ENCODE measurements at places on chromosomes 1 and 21.
A peak's percentile ranks its signal among the peaks of the same experiment; 100 is the strongest.

DNA sequence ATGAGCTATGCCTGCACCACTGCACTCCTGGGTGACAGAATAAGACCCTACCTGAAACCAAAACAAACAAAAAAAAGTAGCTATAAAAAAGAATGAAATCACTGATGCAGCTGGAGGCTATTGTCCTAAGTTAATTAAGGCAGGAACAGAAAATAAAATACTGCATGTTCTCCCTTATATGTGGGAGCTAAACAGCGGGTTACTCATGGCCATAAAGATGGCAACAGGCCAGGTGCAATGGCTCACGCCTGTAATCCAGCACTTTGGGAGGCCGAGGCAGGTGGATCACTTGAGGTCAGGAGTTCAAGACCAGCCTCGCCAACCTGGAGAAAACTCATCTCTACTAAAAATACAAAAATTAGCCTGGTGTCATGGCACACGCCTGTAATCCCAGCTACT lies 152.7 kb downstream of the PIK3R3 start:
- DNase-seq, result no peak

DNA sequence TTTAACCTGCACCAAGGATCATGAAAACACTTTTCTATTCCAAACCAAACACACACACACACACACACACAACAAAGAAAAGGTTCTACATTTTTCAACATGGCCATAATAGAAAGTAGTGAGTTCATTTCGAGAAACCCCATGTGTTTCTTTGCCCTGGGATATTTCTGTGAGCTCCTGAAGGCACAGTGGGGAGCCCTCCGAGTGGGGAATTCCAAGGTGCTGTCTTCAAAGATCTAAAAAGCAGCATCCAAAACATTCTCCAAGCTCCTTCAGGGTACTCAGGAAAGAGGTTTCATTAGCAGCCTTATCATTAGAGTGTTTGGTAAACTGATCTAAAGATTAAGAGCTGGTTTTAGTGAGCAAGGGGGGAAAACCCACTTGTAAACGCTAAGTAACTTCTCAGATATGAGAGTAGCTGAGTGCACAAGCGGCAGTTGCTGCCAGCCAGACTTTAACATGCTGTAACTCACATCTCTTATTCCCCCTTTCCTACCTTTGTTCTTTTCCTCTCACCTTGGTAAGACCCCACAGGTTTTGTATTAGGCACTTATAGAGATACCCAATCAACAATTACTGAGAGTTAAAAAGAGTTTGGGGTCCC lies 38.3 kb downstream of the ZC3H11B start:
- DNase-seq, result no peak

DNA sequence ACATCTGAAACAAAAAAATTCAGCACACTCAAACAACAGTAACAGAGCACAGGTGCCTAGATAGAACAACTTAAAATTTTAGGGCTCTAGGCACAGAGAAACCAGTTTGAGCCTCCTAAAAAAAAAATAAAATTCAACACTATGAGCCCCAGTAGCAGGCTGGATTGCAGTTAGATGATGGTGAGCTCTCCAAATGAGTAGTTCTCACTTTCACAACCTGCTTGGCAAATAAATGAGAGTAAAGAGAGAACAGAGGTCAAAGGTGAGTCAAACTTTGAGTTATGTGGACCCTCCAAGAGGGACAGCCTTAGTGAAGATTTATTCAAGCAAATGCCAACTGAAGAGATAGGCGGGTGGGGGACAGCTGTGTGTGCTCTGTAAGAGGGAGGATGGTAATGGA lies 3.6 kb downstream of the BEND5 start:
- no peak for DNase-seq

GRCh38 chr1:147156642-147157041 lies 15.6 kb downstream of the PRKAB2 start:
- no peak for DNase-seq

DNA sequence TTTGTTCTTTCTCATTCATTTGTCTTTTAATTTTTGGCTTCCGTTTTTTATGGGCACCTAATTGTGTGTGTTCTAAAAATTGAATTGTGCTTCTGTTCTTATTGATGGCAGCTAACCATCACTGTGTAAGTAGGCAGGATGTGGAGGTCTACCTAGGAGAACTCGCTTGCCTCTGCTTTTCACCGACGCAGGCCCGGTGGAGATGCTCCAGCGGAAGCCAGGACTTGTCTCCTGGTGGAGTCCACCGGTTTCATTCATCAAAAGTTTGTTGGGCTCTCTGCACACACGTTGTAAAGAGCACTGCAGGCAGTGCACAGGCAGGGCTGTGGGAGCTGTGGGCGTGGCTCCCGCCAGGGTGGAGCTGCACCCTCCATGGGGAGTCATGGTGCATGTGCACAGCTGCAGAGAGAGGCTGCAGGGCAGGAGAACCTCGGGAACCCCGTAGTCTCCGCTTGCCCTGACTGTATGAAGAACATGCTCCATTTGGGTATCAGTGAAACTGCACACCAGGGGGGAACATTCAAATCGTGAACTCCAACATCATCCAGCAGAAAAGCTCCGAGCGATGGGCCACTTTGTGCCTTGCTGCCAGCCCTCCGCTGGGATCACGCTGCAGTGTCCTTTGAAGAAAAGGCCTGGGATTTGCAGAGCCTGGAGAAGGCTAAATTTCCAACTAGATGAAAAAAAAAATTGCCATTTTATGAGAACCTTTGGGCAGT lies 6.0 kb upstream of the C1orf174 start:
- no peak for DNase-seq

DNA sequence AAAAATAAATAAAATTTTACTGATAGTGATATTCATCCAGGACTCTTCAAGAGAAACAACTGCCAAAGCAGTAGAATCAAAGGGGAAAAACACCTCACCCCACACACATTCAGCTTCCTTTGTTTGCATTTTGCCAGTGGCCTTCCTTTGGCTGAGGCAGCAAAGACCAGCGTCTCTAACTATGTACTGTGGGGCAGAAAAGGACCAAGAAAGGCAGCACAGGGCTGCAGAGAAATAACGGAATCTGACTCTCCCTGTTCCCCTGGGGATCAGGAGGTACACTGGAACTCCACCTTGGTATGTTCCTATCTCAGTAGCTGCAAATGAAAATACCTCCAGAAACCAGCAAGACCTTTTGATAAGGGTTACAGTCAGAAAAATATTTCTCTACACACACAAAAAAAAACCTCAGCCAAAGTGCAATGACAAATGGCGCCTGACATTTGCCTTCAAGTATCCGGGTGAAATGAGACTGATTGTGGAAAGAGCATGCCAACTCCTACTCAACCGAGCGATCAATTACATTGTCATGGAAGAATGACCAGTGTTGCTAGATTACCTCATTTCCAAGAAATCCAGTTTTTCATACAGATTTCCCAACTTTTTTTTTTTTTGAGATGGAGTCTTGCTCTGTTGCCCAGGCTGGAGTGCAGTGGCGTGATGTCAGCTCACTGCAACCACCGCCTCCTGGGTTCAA lies 50.9 kb downstream of the TARBP1 start:
- no peak for DNase-seq

- peak; percentile 38 for DNase-seq
Observed at GRCh38 chr1:6148497-6149241, 31.5 kb downstream of the CHD5 start.

- no peak for DNase-seq
Observed at GRCh38 chr1:21700094-21700493, 30.9 kb upstream of the RAP1GAP start.

All from CD4-positive, alpha-beta T cell treated with Interleukin-4 for 4 hours (primary cell).